ENCODE measurements at places on chromosomes 7 and 10.

- DNase-seq, result no peak
Measured at GRCh38 chr7:151752816-151753595, 123.9 kb downstream of the PRKAG2 start.

DNA sequence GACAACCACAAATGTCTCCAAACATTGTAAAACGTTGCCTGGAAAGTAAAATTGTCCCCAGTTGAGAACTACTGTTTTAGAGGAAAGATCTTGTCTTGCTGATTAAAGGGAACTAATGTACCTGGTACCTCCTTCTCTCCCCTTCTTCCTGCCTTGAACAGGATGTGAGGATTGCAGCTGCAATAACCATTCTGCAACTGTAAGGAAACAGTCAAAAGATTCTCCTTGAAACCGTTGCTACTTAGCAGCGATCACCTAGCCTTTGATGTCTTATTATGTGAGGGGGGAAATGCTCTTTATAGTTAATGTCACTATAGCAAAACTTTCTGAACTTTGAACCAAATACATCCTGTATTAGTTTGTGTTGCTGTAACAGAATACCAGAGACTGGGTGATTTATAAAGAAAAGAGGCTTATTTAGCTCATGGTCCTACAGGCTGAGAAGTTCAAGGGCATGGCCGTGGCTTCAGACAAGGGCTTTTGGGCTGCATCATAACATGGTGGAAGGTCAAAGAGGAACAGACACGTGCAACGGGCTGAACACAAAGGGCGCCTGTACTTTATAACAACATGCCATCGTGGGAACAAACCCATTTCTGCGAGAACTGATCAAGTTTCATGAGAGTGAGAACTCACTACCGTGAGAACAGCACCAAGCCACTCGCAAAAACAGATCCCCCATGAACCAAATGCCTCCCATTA lies 54.2 kb upstream of the PARD3 start:
- DNase-seq, result no peak

- no peak for DNase-seq
Measured at GRCh38 chr7:141013345-141013715, 1.4 kb downstream of the MRPS33 start.

- DNase-seq, result no peak
Measured at GRCh38 chr7:143499246-143499645, 21.6 kb downstream of the TAS2R41 start.

- peak; percentile 81 for DNase-seq
Measured at GRCh38 chr7:25851332-25852210, 300.4 kb upstream of the NFE2L3 start.

- no peak for DNase-seq
Measured at GRCh38 chr10:21172542-21172929, 275.4 kb upstream of the NEBL start.

GRCh38 chr10:3524086-3524960 lies 260.7 kb downstream of the KLF6 start:
- DNase-seq, result no peak

DNA sequence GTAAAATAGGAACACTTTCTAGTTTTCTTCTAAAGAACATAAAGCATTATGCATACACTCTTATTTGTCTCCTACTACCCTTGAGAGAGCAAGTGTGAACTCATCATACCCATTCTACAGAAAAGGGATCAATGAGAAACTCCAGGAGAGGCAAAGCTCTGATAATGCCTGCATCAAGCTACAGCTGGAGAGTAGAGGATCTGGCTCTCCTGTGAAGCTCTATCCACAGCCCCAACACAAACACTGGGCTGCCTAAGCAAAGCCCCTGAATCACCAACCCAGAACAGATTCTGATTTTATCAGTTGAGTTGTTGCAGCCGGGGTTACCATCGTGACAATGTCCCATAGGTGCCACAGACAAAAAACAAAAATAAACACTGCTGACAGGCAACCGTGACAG lies 74.9 kb downstream of the NUDCD3 start:
- DNase-seq, result peak; percentile 55

DNA sequence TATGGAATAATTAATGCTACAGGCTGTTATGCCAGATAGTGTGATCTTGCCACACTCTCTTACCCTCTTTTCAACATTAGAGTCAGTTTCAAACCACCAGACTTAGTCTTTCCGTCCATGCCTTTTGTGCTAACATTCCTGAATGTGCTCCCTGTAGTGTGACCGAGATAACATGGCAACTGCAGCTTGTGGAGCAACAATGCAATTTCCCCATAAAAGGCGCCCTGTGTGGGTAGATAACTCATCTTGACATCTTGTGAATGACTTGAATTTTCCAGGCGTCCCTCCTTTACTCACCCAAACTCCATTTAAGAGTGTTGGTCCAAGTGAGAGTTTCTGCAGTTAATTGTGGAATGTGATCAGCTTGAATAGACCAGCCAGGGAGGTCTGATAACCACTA lies 99.6 kb downstream of the DNAH11 start:
- DNase-seq, result no peak

DNA sequence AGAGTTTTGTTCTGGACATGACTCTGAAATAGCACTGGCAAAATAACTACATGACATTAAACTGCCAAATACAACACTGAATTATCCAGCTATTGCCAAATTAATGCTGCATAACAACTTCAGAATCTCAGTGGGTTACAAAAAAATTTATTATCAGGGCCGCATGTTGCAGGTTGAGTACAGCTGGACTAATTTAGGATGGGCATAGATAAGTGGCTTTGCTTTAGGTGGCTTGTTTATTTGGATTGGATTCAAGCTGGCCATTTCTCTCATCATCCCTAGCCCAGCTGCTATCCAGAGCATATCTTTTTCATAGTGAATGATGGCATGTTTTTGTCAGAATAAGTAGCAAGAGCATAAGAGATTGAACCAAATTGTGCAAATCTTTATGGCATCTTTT lies 1277.1 kb downstream of the REEP3 start:
- no peak for DNase-seq

DNA sequence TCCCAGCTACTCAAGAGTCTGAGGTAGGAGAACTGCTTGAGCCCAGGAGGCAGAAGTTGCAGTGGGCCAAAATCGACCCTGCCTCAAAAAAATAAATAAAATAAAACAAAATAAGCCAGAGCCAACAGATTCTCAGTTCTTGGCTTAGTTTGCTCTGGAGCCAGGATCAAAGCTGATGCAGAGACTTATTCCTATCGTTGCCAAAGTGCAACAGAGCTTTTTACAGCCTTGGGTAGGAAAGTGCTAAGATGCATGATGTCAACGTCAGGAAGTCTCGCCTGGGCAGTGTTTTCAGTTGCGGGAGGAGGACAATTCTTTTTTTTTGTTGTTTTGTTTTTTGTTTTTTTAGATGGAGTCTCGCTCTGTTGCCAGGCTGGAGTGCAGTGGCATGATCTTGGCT lies 43.8 kb upstream of the CYTH3 start:
- DNase-seq, result no peak

- no peak for DNase-seq
Measured at GRCh38 chr7:17651341-17651740, 289.0 kb downstream of the SNX13 start.

GRCh38 chr7:144037414-144038035 lies 11.2 kb upstream of the OR2A5 start:
- DNase-seq, result no peak
